HCT116 (cell line): ENCODE measurements at places on chromosomes 1 and 21. TPM values are rescaled to one million over a fixed set of nuclear protein-coding genes. Genes with fewer than 3 reads are reported as not detected.

ZBTB18 gene
- 1.8 TPM for total RNA-seq

FMN2 gene
- total RNA-seq: not detected

PARS2 gene
- 9.6 TPM for total RNA-seq

ANGPTL1 gene
- 0.34 TPM for total RNA-seq

TTC39A gene
- total RNA-seq: 15.4 TPM

GRCh38 chr1:164969253-164969652 is 387.3 kb downstream of the LMX1A start:
- DNase-seq: no peak
- no peaks in the 10 kb centered on the region for H3K4me1 ChIP-seq
- no peak overlapping the region for H3K4me3 ChIP-seq

DNA sequence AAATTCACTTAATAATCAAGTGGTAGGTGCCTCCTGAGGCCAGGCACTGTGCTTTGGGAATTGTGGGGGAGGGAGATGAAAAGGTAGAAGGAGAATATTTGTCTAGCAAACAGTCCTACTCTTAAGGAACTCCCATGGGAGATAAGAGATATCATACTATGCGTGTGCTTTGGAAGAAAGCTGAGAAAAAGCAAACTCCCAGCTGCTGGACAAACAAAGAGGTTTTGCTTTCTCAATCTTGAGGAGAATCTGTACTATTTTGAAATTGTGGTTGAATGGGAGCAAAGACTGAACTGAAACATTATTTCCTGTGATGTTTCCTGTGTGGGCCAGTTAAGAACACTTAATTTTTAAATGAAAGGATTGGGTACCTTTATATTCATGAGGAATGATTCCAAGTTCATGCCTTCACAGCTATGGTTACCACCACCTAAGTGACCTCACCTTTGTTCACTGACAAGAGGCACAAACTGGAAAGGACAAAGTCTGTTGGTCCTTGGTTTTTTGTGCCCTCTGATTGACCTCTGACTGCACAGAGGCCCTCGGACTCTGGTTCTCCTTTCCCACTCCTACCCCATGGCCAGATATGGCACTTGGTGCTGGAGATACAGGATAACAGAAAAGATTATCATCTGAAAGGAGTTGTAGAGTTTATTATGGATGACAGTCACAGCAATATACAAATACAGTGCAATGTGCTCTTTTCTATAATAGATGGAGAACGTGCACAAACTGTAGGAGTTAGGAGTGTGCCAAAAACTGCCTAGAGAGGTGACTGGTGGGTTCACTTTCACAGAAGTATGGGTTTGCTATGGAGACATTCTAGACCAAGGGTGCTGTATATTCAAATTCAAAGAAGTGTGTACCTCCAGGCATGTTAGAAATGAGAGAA is 1.6 kb downstream of the CD53 start:
- no peaks in the 10 kb centered on the region for H3K4me1 ChIP-seq
- no peak overlapping the region for H3K4me3 ChIP-seq
- no peak for DNase-seq

DNA sequence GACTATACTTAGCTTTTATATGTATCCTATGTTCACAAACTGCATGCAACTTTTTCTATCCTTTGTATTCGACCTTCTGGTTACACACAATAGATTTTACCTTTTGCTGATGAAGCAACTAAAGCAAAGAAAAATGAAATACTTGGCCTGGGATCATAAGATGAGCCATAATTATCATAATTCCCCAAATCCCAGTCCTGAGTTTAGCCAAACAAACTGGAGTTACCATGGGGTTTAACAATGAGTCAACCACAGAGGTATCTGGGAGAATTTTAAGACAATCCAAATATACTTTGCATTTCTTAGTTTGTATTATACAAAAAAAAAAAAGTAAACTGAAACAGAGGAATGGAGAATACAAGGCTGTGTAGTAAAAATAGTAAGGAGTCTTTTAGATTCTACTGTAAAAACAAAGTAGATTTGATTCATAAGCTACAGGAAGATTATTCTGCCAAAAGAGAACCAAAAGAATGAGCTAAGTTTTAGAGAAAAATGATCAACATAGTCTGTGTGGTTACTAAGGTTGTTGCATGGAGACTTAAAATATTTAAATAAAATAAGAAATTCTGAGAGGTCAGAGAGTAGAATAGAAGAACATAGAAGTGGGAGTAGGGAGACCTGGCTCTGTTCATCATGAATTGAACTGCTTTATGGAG is 60.4 kb upstream of the GORAB start:
- no peak overlapping the region for H3K4me3 ChIP-seq
- H3K27ac ChIP-seq: no peak overlapping the region
- no peaks in the 10 kb centered on the region for H3K36me3 ChIP-seq

DNA sequence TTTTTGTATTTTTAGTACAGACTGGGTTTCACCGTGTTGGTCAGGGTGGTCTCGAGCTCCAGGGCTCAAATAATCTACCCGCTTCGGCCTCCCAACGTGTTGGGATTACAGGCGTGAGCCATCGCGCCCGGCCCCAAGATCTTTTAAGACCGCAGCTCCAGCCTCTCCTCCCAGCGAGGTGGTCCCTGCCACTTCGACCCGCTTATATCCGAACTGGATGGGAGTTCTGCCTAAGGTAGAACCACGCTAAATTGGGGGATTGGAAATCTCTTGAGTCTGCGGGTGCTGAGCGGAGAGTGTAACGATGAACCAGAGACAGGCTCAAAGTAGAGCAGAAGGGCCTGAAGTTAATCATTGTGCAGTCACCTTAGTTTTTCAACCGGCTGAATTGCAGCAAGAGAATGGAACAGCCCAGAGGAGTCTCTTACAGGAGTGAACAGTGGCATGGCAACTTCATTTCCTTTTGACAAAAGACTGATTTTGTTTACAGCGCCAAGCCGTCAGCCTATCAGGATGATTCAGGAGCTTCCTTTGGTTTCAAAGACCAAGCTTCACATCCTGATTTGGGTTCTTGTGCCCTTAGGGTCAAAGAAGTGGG is 726 bp upstream of the CYB5R1 start:
- DNase-seq: no peak
- peak overlapping the region; percentile 41; the same call in 1 of the 2 replicates for H3K27ac ChIP-seq
- peaks cover 23% of the 10 kb centered on the region for H3K4me1 ChIP-seq
- no peaks in the 10 kb centered on the region for H3K36me3 ChIP-seq
- H3K4me3 ChIP-seq: peak overlapping the region; percentile 30

DNA sequence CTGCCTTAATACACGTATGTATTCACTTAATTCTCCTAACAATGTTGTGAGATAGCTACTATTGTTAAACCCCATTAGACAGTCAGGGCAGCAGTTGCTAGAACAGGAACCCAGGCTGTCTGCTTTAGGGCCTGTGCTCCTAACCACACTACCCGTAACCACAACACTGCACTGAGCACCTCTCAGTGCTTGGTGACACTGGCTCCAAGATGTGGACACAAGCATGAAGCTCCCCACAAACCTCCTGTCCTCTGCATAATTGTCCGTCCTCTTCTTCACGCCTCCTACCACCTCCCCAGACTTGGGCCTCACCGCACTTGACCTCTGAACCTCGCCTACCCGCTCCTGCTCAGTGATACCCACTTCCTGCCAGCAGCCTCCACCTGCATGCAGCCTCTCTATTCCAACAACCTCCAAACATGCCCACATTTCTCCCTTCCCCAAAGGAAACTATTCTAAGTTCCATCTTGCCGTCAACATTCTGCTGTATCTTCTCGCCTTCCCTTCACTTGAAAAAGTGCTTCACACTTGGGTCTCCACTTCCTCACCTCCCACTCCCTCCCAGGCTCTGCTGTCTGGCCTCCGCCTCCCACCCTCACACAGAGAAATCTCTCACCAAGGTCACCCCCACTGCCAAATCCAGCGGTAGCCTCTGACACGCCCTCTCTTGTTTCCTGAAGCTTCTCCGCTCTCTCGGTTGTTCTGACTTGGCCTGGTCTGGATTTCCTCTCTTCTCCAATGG is 14.6 kb upstream of the AHDC1 start:
- no peak for DNase-seq
- peaks cover 8% of the 10 kb centered on the region for H3K4me1 ChIP-seq
- H3K27me3 ChIP-seq: no peaks in the 10 kb centered on the region
- no peaks in the 10 kb centered on the region for H3K36me3 ChIP-seq

DNA sequence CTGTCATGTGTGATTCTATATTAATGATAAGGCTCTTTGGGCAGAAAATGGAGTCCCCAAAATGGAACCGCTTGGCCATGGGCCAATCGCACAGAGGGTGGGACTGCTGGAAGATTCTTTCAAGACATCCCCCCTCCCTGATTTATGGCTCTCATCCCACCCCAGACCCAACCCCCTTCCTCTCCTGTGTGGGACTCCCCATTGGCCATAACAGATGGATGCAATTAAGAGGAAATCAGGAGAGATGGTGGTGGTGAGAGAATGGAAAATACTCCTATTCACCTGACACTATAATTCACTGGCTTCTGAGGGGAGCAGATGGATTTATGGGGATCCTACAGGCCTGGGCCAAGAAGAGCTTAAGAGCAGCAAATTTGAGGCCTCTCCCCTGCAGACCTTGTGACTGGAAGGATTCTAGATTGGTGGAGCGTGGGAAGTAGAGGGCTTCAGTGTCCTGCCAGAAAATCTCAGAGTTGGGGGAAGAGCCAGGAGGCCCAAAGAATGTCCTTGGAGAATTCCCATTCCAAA is 1.7 kb downstream of the IGFN1 start:
- no peaks in the 10 kb centered on the region for H3K4me1 ChIP-seq
- no peak for DNase-seq
- no peak overlapping the region for H3K27ac ChIP-seq
- no peak overlapping the region for H3K4me3 ChIP-seq
- H3K27me3 ChIP-seq: peaks cover 6% of the 10 kb centered on the region; the same call in 1 of the 2 replicates
- no peaks in the 10 kb centered on the region for H3K36me3 ChIP-seq

DNA sequence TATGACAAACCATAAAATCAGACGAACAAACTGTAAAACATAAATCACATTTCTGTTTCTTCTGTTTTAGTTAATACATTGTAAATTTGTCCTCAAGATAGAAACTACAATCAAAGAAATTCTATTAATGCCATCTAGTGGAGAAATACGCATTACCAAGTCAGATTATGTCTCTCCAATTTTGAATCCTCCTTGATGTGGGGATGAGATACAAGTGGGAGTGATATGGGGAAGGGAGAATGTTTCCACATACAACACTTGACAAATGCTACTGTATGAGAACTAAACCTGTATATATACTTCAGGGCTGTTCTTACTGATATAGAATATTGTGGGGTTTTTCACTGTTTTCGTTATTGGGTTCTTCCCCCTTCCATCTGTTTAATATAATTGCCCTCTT is 2.6 kb downstream of the HFM1 start:
- DNase-seq: no peak
- no peaks in the 10 kb centered on the region for H3K36me3 ChIP-seq
- H3K4me3 ChIP-seq: no peak overlapping the region
- no peak overlapping the region for H3K27ac ChIP-seq
- no peaks in the 10 kb centered on the region for H3K4me1 ChIP-seq

DNA sequence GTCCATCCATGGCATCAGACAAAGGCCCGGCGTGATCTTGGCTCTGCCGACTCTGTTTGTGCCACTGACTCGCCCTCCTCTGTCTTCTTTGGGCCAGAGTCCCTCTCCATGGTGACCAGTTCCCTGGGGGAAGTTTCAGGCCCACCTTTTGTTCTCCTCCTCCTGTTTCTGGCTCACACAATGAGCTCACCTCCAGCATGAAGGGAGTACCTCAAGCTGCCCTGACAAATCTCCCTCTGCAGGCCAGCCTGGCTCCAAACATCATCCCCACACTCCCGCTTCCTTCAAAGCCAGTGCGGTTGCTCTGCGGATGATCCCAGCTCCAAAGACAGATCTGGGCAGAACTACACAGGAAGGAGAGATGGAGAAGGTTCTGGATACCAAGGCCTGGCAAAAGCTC is 576.6 kb downstream of the NPHP4 start:
- DNase-seq: no peak
- no peak overlapping the region for H3K4me3 ChIP-seq
- H3K36me3 ChIP-seq: no peaks in the 10 kb centered on the region
- H3K4me1 ChIP-seq: no peaks in the 10 kb centered on the region
- H3K27ac ChIP-seq: no peak overlapping the region

- no peak overlapping the region for H3K27ac ChIP-seq
- DNase-seq: no peak
- no peaks in the 10 kb centered on the region for H3K36me3 ChIP-seq
- no peaks in the 10 kb centered on the region for H3K4me1 ChIP-seq
These were observed 115.8 kb downstream of the PLPPR5 start for GRCh38 chr1:98888869-98889268.

DNA sequence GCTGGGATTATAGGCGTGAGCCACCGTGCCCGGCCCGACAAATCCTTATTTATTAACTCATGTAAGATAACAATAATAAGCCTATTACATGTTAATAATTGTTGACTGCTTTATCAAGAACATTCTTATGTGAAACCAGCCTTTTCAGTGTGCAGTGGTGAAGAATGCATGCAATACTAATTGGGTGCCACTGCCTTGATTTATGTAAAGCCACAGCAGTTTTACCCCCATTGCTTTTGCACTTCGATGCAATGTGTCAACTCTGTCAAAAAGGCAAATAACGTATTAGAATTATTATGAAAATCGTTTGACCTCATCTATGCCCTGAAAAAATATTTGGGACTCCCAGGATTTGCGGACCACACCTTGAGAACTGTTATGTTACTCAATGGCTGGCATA is 18.3 kb downstream of the NPR1 start:
- no peaks in the 10 kb centered on the region for H3K36me3 ChIP-seq
- DNase-seq: no peak
- H3K27me3 ChIP-seq: no peaks in the 10 kb centered on the region
- H3K4me3 ChIP-seq: no peak overlapping the region

DNA sequence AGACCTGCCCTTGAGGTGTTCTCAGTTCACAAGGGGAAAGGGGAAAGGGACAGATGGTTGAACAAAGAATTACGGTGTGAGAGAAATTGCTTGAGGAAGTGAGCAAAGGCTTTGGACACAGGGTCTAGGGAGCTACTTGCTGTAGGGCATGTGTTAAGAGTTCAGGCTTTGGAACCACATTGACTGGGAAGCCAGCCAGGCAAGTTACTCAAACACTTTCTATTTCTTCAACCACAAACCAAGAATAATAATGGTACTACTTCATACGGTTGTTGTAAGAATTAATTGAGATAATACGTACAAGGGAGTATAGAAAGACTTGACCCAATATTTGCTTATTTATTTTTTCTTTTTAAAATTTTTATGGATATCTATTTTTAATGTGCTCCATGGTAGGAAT is 26.6 kb downstream of the AK4 start:
- DNase-seq: peak; percentile 70
- peaks cover 81% of the 10 kb centered on the region for H3K4me1 ChIP-seq
- H3K4me3 ChIP-seq: no peak overlapping the region
- no peaks in the 10 kb centered on the region for H3K27me3 ChIP-seq

GRCh38 chr1:219965285-219966070 is 37.1 kb upstream of the SLC30A10 start:
- H3K4me1 ChIP-seq: no peaks in the 10 kb centered on the region
- no peaks in the 10 kb centered on the region for H3K27me3 ChIP-seq
- DNase-seq: no peak
- peaks cover 4% of the 10 kb centered on the region; the same call in 1 of the 2 replicates for H3K36me3 ChIP-seq

DNA sequence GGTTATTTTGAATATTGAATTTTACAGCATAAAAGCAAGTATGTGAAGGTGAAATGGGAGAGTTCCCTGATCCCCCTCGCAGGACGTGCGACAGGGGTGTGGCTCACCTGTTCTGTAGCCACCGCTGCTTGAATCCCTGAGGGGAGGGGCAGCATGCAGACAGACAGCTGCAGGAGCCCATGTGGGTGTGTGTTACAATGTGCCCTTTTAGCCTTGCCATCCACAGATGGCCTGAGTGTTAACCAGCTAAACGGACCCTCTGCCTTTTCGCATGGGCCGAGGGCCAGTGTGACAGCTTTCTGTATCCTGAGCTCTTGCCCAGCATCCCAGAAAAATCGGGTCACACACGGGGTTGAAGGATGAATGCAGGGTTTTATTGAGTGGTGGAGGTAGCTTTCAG is 43.3 kb downstream of the JAM2 start:
- no peaks in the 10 kb centered on the region for H3K27me3 ChIP-seq
- H3K4me3 ChIP-seq: no peak overlapping the region
- no peaks in the 10 kb centered on the region for H3K4me1 ChIP-seq
- no peak overlapping the region for H3K27ac ChIP-seq
- H3K36me3 ChIP-seq: no peaks in the 10 kb centered on the region
